ENCODE measurements at places on chromosomes 7 and 10. TPM values are rescaled to one million over a fixed set of nuclear protein-coding genes. Genes with fewer than 3 reads are reported as not detected.

GRCh38 chr10:124181656-124182055 is 88.3 kb upstream of the CHST15 start:
- DNase-seq = no peak

DNA sequence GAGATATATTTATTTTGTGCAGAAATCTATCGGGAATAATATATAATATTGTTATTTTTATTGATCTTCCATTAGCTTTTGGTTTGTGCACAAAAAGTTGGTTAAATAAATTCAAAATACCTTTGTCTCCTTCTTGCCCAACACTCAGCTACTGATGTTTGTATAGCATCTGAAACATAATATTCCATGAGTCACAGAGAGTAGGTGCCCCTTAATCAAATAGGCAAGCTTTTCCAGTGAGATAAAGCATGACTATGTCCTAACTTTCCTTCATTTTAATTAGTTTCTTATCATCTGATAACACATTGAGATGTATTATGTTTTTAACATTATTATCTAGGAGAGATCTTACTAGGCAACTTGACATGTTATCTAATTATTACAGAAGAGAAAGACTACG is 432.2 kb downstream of the KIF20B start:
- DNase-seq = no peak

DNA sequence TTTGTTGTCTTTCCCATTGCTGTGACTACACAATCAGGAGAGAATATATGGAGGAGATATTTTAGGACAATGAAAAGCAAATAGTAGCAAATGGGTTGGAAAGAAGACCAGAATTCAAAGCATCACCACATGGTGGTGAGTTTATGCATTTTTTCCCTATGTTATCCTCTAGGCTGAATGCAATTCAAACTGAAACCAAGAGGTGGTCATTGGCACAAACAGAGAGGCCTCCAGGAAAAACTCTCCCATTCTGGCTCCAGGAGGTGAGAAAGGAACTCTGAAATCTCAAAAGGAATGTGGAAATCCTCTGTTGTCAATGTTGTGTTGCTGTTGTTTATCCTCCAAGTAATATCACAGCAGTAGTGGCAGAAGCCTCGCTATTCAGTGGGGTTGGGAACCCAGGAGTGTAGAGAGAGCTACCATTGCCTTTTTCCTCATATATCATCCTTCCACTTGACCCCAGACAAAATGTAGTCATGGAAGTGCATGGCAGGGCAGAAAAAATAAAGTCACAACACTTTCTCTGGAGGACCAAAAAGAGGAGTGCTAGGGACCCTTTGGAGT is 819.1 kb downstream of the GRID1 start:
- no peak for DNase-seq

DNA sequence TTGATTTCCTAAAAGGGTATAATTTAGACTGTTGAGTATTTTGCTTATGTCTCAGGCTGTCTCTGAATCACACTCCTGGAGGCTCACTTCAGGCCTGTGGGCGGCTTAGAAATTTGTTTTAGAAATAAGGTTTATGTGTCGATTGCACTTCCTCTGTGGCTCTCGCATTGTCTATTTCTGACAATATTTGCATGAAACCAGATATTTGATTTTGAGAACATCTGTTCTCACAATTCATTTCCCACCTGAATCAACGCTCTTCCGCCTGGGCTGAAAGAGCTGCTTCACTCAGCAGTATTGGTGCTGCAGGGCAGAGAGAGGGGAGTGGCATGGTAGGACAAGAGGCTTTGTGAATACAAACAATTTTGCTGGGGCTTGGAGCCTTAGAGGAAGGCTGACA is 262.0 kb downstream of the ADRA2A start:
- peak; percentile 24 for DNase-seq

DNA sequence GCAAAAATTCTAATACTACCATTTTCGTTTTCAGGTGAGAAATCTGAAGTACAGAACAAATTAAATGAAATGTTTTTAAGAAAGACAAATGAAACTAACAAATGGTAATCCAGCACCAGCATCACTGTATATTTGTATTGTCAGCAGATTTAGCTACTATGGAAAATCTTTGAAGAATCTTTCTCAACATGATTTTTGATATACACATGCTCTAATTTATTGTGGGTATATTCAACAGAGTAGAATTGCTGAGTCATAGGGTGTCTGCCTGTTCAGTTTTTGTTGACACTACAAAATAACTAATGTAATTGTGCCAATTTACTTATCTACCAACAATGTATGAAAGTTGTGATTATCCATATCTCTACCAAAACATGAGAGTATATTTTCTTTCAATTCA is 437.6 kb downstream of the PCDH15 start:
- DNase-seq = no peak

- DNase-seq = no peak
Observed at GRCh38 chr10:94027197-94027596, 33.5 kb downstream of the PLCE1 start.

DNA sequence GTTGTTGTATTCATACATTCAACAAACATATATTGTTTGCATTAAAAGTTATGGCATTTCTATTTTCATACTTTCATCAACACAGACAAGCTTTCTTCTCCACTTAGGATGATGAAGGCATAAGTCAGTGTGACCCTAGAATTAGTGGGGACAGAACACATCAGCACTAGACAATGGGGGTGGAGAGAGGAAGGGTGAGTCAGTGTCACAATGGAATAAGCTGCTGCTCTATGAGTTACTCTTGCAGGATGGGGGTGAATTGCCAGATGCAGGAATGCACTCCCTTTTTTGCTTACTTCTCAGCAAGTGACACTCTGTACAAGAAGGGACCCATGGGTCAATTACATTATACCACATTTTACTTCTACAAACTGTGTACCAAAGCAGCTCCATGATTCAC is 74.0 kb downstream of the DGKI start:
- DNase-seq = no peak

DNA sequence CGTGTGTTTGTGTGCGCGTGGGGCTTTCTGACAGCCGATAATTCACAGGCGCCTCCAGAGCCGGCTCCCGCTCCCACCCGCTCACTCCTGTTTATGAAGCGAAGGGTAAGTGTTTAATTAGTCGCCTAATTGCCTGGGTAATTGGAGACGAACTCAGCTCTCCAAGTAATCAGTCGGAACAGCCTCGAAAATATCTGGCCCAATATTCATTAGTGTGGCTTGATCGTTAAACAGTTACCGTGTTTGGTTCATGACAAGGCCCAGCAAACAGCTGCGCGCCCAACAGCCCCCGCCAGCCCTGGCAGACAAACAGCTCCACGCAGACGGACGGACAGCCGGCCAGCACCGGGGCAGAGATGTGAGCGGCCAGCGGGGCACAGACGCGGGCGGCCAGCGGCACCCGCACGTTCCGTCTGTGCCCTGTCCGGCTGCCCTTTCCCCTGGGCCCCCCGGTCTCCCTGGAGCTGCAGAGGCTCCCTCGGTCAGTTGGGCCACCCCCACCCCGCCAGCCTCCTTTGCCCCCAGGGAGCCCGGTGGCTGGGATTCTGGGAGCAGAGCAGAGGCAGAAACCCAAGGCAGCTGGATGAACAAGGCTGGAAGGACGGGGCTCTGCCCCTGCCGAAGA is 98.2 kb downstream of the UNCX start:
- DNase-seq = no peak

The AKR1B15 gene
- total RNA-seq = 0.48 TPM

The WNT8B gene
- total RNA-seq = not detected

The LIPF gene
- not detected for total RNA-seq

Data from transverse colon (tissue), 4 donors.